GM13977 (cell line): ENCODE measurements at places on chromosomes 7 and 10.

GRCh38 chr10:127293640-127294039, 97.2 kb upstream of the INSYN2A start:
- no peak for DNase-seq

GRCh38 chr10:77290528-77291155, 347.0 kb downstream of the KCNMA1 start:
- DNase-seq = no peak

GRCh38 chr10:70306181-70306705, 22.4 kb upstream of the NPFFR1 start:
- DNase-seq = no peak

DNA sequence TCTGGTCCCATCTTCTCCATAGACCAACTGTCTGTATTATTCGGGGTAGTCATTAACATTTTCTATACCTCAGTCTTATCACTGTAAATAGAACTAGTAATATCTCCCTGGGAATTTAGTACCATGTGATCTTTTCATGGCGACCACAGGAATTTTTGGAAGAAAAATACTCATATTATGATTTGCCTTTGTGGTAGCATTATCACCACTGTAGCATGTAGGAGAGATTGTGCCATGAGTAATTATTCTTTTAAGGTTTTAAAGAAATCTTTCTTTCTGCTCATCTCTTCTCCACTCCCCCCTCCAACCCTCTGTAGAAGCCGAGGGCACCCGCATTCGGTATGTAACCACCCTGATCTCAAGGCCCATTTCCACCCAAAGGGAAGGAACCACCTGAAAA, 25.0 kb downstream of the ZNF365 start:
- no peak for DNase-seq

GRCh38 chr7:93036807-93037206, 81.0 kb downstream of the SAMD9 start:
- DNase-seq = peak; percentile 61

GRCh38 chr7:12692479-12693259, 5.2 kb downstream of the ARL4A start:
- DNase-seq = no peak

- no peak for DNase-seq
Measured at GRCh38 chr7:138565071-138565450, 105.0 kb downstream of the TRIM24 start.

DNA sequence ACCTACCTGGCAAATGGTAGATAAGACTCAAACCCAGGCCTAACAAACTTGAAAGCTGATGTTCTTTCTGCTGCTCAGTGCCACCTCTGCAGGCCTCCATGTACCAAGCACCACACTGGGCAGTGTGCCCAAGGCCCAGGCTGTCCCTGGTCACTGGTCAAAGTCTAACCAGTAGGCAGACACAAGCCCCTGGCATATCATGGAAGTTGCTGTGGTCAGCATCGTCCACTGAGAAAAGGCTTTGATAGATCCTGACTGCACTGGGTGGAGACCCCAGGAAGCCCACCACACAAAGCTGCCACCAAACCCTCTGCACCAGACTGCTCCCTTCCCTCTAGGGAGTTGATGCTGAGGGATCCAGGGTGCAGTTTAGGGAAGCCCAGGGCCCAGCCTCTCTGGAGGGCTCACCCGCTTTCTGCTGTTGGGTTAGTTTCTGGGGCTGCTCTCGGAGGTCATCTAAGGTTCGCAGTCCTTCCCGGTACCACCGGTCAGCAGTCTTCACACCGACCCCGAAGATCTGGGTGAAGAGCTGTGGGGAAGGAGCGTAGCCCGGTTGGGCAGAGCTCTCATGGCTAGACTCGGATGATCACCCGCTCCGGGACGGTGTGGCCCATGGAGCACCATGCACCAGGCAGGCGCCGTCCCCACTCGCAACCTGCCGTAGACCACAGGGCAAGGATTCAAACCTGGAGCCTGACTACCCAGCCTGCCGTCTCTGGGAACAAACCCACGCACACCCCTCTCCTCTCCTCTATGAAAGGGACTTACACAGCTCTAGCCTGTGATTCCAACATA, 6.0 kb downstream of the POLM start:
- no peak for DNase-seq

GRCh38 chr10:44478876-44479705, 94.2 kb upstream of the CXCL12 start:
- no peak for DNase-seq

DNA sequence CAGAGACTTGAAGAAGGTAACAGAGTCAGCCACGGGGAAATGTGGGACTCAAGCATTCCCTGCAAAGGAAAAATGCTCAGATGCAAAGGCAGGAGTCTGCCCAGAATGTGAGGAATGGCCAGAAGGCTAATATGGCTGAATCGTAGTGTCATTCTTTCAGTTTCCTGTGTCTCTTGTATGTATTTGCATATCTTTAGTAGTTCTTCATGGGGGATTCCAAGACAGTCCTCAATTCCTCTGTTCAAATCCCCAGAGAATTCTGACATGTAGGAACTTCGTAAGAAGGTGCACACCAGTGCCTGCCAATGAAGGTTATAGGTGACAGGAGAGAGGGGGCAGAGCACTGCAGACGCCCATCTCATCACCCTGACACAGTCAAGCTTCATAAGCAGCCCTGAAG, 154.4 kb downstream of the CACNB2 start:
- DNase-seq = no peak

DNA sequence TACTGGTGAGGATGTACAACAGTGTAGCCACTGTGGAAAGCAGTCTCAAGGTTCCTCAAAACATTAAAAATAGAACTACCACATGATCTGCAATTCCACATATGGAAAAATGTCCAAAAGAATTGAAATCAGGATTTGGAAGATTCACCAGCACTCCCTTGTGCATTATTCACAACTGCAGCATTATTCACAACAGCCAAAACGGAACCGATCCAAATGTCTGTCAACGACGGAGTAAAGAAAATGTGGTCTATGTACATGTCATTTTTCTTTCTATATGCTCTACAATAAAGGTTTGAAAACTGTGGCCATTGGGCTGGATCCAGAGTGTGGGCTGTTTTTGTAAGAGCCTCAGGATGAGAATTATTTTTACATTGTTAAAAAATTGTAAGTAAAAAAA, 1206.1 kb upstream of the CELF2 start:
- DNase-seq = no peak

GRCh38 chr7:124247691-124248090, 214.8 kb upstream of the TMEM229A start:
- no peak for DNase-seq
